ENCODE measurements at places on chromosomes 3 and 15. TPM values are rescaled to one million over a fixed set of nuclear protein-coding genes. Genes with fewer than 3 reads are reported as not detected.
A peak's percentile ranks its signal among the peaks of the same experiment; 100 is the strongest.

DNA sequence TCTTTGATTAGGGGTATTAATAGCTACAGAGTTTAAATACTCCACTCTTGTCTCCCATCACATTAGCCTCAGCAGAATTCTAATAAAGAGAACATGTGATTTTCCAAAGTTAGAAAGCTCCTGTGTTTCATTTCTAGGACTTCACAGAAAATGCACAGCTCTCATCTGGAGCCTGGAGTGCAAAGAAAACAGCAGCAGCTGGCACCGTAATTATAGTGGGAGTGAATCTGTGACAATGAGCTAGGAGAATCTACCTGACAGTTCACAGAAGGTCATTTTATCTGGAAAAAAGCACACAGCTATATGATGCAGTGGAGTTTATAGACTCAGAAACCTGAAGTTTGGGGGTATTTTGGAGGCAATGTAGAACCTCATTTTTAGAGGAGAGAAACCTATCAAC lies 5.4 kb upstream of the TRIM59 start:
- no peak for DNase-seq

GRCh38 chr3:45690336-45691035 lies 1.3 kb downstream of the SACM1L start:
- DNase-seq, result no peak

DNA sequence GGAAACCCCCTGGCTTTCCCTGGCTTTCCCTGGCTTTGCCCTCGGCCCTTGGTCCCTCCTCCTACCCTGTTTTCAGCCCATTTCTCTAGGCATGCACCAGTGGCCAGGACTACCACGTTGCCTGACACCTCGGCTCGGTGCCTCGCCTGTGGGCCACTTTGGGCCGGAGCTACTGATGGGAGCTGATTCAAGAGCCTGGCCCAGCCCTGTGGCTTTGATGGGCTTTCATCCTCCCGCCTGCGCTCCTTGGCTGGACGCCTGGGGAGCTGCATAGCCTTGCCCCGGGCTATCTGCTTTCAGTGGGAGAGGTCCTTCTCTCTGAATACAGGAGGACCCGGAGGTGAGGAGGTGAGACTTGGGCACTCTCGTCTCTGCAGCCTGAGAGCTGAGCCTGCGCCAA lies 192.7 kb upstream of the HES1 start:
- DNase-seq, result peak; percentile 60

GRCh38 chr3:134600206-134600605 lies 50.6 kb downstream of the KY start:
- DNase-seq, result no peak

- no peak for DNase-seq
These were observed 80.2 kb upstream of the PXYLP1 start for GRCh38 chr3:141151439-141151838.

DNA sequence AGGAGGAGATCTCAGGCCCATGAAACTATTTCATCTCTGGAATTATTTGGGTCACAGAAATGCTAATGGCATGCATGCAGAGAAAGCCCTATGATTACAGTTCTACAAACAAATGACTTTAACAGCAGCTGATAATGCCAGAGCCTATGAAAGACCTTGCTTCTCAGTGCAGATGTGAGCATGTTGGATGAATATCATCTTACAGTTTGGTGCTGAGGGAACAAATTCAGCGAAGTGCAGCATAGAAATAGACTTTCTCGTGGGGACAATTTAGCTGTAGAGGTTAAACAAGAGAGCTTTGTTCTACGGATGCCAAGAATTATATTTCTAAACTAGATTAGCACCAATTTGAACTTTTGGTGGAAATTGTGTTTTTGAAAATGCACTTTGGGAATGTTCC lies 27.7 kb downstream of the PTX3 start:
- DNase-seq, result no peak

GRCh38 chr3:4656626-4657328 lies 163.6 kb downstream of the ITPR1 start:
- peak; percentile 16 for DNase-seq

GRCh38 chr15:50277370-50277769 lies 11.8 kb upstream of the HDC start:
- no peak for DNase-seq

GRCh38 chr15:79978260-79978654 lies 7.3 kb upstream of the BCL2A1 start:
- DNase-seq, result no peak

- peak; percentile 86 for DNase-seq
These were observed 15.4 kb downstream of the DPH3 start for GRCh38 chr3:16249336-16249735.

DNA sequence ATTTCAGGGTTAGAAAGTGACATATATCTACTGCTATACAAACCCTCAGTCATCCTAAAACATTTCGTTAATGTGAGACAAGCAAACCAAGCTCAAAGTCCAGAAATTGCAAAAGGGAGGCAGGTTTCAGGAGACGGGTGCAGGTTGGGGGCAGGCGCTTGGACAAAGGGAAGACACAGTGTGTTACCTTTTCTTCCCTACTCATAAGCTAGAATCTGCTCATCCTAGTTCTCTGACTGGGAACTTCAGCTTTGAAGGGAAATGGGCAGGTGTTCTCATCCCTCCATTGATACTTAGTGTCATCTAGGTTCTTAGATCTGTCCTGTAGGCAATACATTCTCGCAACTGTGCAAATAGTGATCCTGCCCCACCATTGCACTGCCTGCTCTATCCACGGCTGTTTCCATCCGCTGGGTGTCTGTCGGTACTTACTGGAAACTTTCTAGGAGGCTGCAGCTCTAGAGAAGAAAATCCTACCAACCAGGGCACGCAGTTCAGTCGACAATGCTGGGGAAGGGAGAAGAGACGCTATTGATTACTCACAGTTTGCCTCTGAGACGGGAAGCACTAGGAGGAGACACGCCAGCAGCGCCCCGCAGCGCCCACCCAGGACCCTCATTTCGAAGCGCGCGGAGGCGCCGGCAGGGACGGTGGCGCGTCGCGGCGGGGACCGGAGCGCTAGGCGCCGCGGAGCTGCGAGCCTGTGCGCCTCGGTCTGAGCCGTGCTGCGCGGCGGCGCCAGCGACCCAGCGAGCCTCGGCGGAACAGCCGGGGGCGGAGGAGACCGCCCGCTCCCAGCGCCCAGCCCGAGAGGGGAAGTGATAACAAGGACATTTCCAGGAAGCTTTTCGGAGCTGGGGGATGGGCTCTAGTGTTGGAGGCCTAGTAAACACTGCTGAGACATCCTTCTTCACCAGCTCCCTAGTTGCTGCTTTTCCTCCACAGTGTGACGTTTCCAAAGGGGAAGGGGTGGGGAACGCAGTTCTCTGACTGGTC lies at the start of gene PROS1:
Gene PROS1 (minus strand): TSS at position 766 of the 996 bp plus-strand sequence. CDS start 147 bp downstream, at position 619.
- DNase-seq, result peak; percentile 83

DNA sequence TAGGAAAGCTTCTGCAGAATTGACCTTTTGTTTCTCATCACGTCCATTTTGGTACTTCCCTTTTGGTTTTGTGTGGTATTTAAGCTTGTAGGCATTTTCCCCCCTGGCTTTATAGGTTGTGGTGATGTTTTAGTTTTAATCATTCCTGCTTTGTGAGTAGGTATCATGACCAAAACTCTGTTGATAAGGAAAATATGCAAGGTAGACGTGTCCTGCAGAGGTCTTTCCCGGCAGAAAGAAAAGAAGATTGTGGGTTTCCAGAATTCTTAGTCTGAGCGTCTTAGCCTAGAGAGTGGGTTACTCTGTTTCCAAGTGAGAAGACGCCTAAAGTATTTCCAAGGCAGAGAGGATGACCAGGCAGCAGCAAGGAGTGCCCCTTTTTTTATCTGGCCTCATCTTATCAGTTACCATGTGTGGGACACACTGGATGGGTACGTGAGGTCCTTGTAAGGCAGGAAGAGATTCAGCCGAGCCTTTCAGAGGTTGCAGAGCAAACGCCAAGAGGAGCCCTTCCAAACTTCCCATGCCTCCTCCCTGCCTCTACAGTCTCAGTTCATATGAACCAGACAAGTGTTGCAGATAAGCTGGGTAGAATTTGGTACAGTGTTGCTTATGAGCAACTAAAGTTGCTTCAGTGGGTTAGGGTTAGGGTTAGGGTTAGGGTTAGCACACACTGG lies 58.8 kb downstream of the ARNT2 start:
- DNase-seq, result no peak

DNA sequence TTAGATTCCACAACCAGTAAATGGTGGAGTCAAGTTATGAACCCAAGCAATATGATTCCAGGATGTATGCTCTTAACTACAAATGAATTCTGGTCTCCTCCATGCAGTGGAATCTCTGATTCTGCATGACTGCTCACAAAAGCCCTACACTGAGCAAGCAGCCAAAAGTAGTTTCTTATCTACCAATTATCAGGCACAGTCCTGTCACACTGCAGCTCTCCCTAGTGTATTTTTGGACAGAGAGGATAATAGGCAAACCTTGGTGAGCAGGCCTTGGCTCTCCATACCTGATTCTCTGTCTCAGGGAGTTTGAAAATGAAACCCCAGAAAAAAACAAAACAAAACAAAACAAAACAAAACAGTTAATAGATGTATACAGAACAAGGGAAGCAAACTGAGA lies 3.5 kb upstream of the SSR3 start:
- DNase-seq, result no peak

GRCh38 chr3:188947401-188948280 lies 224.1 kb upstream of the TPRG1 start:
- peak; percentile 94 for DNase-seq

DNA sequence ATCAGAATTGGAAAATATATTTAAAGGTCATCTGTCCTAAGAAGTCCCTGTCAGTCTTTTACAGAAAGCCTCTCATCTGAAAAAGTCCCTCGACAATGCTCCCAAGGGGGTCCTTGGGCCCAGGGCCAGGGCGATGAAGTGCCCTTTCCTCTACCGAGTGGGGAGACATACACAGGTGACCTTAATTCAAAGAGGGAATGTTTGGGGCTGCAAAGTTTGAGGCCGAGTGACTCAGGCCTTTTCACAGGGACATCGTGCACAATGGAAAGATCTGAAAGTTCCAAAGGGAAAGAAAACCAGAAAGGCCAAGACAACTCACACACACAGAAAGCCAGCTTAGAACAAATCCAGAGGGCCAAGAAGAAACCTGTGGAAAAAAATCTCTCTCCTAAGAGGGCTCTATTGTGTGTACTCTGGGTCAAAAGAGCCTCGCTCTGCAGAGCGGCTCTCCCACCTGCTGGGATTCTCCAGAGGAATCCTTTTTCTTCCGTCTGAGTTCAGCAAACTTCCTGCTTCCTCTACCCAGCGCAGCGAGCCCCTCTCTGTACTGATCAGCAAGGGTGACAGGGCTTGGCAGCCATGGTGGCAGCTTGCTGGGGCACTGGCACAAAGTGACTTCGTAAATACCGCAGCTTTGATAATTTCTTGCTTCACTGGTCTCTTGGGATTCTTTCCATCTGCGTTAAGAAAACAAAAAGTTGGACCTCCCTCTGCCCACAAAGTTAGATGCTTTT lies 259.1 kb downstream of the OPA1 start:
- peak; percentile 83 for DNase-seq

- DNase-seq, result peak; percentile 36
These were observed 52.6 kb downstream of the TBC1D2B start for GRCh38 chr15:78024883-78025282.

The FOXB1 gene
- 4.7 TPM for total RNA-seq

The OCA2 gene
- total RNA-seq, result 0.69 TPM

The TRIM59 gene
- 46.2 TPM for total RNA-seq
